ENCODE measurements at places on chromosomes 13 and 19.

GRCh38 chr13:45658586-45659235 lies 43.2 kb upstream of the ERICH6B start:
- no peak for DNase-seq

DNA sequence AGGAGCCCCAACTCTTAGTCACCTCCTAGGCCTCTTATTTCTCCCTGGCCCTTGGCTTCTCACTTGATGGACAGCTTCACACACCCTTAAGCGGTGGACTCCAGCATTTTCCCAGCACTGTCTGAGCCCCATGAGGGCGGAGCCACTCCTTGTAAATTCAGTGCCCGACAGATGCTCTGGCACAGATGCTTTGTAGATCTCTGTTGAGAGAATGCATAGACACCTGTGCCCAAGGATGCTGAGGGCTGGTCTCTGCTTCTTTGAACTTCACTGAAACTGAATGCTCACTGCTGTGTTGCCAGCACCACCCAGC lies 3.3 kb downstream of the SYCN start:
- DNase-seq = no peak

GRCh38 chr13:29361716-29362115 lies 233.8 kb downstream of the SLC7A1 start:
- DNase-seq = no peak

- no peak for DNase-seq
Measured at GRCh38 chr19:47023448-47023794, 3.8 kb downstream of the NPAS1 start.

DNA sequence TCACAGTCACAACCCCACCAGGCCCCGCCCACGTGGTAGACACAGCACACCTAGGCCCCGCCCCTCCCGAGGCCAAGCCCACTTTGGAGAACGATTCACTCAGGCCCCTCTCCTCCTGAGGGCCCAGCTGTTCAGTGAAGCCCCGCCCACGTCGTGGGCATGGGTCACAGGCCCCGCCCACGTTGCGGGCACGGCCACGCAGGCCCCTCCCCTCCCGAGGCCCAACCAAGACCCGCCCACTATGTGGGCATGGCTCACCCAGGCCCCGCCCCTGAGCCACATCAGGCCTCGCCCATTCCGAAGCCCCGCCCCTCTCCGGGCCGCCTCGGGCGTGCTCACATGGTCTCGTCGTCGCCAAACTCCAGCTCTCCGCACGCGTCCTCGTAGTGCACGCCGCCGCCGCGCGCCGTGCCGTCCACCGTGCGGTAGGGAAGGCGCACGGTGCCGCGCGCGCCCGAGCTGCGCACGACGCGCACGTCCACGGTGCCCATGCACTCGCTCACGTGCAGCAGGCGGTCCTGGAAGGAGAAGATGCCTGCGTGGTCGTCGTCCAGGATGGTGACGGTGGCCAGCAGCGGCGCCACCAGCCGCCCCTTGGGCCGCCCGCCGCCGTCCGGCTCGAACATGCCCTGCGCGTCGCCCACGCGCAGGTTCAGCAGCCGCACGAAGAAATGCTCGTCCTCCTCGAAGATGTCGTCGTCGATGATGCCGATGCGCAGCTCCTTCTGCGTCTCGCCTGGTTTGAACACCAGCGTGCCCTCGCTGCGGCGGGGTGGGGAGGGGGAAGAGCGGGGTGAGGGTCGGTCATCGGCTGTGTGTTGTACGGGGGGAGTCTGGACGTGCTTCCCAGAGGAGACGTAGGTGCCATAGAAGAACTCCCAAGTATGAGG lies 24.0 kb downstream of the SLC8A2 start:
- peak; percentile 38 for DNase-seq

DNA sequence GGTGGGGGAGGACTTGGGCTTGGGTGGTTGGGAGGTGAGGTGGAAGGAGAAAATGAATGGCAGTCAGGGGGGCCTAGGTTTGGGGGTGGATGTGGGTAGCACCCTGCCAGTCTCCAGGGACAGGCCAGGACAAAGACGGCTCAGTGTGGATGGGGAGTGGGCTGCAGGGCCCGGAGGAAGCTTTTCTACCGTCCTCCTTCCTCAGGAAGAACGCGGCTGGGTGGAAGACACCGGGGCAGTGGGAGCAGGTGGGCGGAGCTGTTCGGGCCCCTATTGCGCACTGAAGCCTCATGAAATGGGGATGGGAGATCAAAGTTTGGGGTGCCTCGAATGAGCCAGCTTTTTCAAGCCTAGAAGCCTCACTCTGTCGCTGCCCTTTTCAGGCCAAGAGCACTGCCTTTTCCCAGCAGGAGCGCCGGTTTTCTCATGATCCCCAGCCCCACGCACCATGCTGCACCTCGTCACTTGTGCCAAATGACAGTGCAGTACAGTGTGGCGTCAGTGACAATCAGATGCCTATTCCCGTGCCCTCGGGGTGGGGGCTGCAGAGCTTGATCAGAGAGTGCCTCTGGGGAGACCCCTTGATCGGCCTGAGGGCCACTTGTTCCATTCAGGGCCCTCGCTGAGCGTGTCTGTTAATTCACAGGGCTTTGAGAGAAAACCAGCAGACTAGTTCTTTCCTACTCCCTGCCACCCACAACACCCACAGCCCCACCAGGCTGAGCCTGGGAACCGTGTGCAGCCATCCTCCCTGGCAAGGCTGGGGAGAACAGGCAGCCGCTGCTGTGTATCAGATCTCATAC lies 1.5 kb downstream of the CALM3 start:
- DNase-seq = no peak

DNA sequence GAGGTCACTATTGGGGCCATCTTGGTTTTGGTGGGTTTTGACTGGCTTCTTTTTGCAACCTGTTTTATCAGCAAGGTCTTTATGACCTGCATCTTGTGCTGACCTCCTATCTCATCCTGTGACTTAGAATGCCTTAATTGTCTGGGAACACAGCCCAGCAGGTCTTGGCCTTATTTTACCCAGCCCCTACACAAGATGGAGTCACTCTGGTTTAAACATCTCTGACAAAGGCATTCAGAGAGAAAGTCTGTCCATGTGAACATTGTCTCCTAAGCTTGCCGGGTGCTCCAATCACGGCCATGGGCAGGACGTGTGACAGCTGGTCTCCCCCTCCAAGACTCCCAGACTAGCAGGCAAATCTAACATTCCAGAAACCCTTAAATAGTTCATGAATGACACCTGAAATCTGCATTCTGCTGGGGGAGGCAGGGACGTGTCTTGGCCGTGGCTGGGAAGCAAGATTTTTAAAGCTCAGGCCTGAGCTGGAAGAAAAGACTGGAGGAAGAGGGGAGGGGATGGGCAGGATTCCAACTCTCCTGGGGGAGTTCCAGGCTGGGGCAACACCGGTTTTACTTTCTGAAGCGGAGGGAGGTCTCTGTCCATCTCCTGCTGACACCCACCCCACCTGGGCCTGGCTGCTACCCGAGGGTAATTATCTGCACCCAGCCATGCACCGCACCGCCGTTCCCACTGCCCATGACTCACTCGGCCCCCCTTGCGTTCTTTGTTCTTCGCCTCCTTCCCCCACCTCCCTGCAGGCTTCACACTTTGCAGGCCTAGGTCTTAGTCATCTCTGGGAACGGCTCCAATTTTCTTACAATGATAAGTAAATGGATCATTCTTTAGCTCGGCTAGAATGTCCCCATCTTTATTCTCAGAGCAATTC lies 11.6 kb upstream of the OR1M1 start:
- DNase-seq = no peak

DNA sequence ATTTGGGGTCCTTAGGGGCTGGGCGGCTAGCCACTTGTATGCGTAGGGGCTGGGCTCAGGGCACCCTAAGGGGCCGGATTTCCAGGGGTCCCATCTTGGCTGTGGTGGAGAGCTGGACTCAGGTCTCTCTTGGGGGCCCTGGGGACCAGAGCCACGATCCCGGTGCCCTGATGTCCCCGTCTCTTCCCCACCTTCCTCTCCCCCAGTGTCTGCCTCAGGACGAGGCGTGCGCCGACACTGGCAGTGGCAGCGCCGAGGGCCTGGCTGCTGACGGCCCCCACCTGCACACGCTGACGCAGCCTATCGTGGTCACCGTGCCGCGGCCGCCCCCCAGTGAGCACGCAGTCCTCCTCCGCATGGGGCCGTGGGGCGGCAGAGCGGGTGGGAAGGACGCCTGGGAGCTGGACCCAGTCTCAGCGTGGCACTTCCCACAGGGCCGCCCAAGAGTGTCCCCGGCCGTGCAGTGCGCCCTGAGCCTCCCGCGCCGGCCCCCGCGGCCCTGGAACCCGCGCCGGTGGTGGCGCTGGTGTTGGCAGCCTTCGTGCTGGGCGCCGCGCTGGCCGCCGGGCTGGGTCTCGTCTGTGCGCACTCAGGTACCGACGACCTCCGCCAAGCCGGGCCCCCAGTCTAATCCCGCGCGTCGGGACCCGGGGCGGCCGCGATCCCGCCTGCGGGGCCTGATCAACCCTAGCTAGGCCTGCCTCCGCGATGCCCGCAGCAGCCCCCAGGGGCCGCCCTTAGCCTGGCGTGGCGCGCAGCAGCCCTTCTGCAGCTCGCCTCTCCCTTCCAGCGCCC lies 2.7 kb upstream of the SNAPC2 start:
- DNase-seq = peak; percentile 40

DNA sequence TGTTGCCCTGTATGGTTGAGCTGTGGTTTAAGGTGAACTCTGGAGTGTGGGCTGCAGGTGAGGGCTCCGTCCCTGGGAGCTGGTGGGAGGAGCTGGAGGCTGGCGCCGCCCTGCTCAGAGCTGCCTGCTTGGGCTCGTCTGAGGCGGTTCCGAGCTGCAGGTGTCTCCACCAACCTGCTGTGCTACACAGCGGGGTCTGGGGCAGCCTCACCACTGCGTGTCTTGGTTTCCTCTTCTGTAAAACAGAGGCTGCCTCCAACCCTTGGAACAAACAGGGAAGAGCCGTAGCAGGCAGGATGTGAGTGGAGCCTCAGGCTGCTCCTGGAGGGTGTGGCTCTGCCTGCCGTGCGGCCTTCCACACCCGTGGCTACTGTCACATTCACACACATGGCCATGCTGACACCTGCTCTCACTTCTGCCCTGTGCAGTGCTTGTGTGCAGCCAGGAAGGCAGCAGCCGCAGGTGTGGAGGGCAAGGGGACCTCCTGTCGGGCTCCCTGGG lies 21.4 kb downstream of the NAXD start:
- no peak for DNase-seq

Data from activated gamma-delta T cell treated with anti-CD3 and anti-CD28 coated beads, Interleukin-2, amount 50 U/mL, for 16 hours (primary cell).